Kidney capillary endothelial cell (primary cell): ENCODE measurements at places on chromosomes 3 and 15.

- DNase-seq, result peak; percentile 52
Measured at GRCh38 chr15:57444877-57445513, 68.7 kb downstream of the CGNL1 start.

DNA sequence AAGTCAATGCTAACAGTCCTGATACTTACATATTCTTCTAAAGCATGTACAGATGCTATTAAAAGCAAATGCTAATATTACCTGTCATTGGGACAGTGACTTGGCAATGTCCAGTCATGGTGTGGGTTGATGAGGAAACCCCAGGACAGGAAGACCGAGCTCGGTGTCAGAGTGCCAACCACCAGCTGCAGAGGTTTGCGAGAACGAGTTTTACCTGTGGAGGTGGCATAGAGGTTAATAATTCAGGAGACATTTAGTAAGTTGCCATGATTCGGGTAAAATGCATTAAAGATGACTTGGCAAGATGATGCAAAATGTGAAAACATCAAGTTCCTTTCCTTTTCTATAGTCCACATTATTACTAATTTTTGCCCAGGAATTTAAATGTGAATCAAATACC, 94.5 kb downstream of the ABI3BP start:
- no peak for DNase-seq

GRCh38 chr3:132645058-132645457, 14.6 kb downstream of the ACAD11 start:
- no peak for DNase-seq

DNA sequence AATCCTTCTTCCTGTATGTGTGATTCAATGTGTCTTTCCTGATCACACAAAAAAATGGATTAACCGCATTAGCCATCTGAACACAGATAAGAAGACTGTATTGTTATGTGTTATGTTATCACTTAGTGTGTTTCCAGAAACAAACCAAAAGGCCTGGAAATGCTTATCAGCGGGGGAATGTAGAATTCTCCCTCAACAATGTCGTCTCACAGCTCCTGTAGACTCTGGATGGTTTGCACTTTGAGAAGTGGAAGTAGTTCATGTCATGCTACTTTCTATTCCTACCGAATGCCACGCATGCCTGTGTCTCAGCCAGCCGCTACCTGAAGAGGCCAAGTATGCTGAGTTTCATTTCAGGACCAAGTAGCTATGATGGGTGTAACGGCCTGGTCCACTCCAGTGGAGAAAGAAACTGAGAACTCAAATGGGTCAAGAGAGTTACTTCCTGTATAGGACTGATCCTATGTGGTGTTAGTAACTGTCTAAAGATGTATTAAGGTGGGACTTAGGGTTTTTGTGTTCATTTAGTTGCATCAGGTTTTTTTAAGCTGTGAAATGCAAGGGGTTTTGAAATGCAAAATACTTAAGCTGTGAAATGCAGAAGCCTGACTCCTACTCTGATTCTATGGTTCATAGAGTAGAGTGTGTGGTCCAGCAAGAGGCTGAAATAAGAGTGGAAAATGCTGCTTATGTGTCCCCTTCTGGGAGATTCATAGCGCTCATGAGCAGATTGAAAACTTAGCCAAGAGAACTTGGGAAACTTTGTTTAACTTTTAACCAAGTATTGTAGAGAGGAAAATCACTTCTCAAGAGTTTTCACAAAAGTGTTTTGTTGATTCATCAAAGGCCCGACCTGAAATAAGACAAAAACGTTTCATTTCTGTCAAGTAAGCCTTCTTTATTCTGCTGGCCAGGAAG, 118.5 kb upstream of the LMOD3 start:
- DNase-seq, result no peak
